ENCODE measurements at places on chromosomes 12 and 14.

DNA sequence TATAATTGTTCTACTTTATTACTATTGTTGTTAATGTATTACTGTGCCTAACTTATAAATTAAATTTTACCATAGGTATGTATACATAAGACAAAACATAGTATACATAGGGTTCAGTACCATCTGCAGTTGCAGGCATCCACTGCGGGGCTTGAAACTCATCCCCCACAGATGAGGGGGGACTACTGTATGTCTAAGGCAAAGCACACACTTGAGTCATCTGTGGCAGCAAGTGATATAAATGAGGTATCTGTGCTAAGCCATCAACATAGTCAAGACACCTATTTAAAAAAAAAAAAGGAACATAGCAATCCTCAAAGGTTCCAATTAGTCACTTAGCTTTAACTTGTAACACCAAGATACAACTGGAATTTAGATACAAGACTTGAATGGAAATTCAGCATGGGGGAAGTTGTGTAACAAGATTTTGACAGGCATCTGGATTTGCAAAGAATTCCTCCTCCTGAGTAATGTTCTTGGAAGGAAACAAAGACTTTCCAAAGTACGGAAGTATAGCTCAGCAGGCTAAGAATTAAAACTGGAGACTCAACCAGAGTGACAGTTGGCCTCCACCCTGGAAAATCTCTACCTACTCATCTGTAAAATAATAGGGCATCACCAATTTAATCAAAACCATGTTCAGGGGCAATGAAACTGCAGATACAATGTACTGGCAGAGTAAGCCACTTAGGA, 14.9 kb downstream of the DCAF5 start:
- DNase-seq, result no peak

DNA sequence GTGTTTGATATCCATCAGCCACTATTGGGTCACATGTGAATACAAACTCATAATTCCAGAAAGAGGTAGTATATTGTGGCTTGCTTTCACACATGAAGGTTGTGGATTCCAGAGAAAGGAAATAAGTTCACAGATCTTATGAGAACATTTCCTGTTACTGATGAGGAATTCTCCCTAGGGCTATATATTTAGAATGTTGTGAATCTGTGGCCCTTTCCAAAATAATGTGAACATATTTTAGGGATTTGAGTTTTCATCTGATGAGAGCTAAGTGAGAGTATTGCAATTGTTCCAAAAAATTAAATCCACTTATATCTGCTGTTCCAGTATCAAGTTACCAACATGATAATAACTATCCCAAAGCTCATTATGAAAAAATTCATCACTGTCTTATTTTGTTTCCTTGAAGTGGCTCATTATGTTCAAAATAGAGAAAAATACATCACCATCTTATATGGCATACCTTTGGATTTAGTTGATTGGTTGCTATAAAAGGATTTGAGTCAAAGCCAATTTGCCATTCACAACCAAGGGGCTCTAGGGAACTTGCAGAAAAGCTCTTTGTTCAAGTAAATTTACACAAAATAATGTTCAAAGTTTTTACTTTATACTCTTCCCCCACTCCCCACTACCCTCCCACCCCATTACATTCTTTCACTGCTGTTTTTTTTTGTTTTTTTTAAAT, 76.3 kb downstream of the MYRFL start:
- no peak for DNase-seq

DNA sequence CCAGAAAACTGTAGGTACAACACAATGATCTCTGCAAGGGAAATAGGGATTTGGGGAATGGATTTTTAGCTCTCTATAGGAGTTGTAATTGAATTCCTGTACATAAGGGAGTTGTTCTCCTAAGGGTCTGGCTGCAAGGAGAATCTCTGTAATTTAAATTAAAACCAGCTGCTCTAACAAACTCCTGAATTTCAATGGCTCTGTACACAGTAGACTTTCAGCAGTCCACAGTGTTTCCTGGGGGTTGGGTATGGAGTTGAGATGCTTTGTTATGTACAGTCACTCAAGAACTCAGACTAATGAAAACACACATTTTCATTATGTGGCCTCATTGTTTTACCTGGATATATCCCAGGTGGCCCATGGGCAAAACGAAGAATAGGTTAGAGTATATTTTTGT, 93.2 kb downstream of the NAV3 start:
- DNase-seq, result no peak

DNA sequence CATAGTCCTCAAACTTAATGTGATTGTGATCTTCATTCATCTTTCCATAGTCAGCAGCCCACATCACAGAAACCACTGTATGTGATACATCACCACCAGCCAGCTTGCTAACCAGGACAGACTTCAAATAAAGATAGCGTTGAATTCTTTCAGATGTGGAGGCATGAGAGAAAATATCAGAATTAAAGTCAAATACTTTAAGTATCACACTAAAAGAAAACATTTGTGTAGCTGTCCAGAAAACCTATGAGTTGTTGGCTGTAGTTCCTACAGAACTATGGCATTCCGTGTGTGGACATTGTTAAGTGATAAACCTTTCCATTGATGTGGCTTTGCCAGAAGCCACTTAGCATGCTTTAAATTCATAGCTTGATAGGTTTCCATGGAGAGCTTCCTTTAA, 105.1 kb downstream of the LLPH start:
- no peak for DNase-seq

DNA sequence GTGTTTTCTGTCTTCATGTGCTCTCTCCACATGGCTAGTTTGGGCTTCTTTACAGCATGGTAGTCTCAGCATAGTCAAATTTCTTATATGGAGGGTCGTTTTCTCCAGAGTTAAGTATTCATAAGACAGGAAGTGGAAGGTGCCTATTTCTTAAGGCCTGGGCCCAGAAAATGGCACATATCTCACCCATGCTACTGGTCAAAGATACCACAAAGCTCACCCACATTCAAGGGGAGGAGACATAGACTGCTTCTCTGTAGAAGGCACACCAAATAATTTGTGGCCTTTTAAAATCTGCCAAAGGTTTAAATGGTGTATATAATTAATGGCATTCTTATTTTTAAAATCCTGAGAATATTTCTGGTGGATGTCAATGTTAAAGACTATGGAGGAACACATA, 44.8 kb downstream of the CCDC91 start:
- no peak for DNase-seq

DNA sequence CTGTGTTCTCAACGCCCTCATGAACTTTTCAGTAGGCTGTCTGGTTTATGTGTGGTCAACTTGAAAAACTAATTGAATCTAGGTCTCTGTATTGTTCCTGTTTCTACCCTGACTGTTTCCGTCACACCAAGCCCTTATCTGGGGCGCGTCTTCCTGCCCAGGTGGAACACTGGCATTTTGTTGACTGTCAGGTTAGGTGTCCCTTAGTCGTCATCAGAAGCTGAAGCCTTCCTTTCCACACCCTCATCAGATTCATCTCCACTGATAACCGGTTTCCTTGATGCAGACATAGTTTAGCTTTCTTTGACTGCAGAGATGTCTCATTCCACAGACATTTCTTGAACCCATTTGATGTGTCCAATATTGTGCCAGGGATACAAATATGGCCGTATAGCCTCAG, 96.5 kb downstream of the DUSP16 start:
- no peak for DNase-seq

DNA sequence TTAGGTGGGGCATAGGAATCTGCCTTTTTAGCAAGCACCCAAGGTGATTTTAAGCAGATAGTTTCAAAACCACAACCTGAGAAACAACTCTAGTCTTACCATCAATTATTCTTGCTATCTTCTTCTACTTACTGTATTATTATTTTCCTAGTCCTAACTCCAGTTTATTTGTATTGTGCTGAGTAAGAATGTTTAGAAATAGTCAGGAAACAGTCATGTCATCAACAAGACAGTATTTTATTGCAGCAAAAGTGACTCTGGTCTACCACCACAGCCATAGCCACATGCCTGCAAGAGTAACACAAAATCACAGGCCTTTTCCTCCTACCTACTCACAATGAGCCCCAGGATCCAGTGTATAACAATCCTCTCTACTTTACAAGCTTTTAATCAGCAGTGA, 46.3 kb upstream of the FLRT2 start:
- no peak for DNase-seq

DNA sequence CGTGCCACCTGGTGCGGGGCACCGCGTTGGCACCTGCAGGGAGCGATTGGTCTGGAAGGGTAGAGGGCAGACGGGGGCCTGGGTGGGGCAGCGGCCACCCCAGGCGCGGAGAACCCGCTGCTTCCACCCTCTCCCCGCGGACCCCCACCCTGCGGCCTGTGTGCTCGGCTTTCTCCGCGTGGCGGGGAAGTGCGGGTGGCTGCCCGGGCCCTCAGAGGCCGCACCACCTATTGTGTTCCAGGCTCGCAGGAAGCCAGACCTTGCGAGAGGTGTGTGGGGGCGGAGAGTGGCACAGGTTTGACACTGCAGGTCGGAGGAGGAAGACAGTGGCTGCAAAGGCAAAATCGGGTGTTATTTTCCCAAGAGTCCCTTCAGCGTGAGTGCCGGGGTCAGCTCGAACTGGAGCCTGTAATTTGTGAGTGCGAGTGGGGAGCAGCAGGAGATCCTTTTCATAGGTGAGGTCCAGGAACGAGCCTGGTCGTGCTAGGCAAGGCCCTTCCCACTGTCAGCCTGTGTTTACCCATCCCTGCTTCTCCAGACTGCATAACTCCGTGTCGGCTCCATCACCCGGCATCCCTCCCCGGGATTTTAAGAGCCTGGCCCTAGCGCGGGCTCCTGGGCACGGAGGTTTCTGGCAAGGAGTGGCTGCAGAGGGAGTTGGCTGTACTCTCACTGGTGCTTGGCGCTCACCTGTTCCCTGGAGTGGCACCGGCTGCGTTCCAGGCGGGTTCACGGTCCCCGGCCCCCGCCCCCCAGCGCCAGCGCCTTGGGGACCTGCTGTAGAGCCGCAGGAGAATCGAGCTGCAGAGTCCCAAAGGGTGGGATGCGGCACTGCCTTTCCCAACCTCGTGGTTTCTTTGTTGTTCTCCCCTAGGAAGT, 935 bp downstream of the TBC1D30 start:
- no peak for DNase-seq

- no peak for DNase-seq
These were observed 292.9 kb downstream of the BMP4 start for GRCh38 chr14:53663709-53664108.

DNA sequence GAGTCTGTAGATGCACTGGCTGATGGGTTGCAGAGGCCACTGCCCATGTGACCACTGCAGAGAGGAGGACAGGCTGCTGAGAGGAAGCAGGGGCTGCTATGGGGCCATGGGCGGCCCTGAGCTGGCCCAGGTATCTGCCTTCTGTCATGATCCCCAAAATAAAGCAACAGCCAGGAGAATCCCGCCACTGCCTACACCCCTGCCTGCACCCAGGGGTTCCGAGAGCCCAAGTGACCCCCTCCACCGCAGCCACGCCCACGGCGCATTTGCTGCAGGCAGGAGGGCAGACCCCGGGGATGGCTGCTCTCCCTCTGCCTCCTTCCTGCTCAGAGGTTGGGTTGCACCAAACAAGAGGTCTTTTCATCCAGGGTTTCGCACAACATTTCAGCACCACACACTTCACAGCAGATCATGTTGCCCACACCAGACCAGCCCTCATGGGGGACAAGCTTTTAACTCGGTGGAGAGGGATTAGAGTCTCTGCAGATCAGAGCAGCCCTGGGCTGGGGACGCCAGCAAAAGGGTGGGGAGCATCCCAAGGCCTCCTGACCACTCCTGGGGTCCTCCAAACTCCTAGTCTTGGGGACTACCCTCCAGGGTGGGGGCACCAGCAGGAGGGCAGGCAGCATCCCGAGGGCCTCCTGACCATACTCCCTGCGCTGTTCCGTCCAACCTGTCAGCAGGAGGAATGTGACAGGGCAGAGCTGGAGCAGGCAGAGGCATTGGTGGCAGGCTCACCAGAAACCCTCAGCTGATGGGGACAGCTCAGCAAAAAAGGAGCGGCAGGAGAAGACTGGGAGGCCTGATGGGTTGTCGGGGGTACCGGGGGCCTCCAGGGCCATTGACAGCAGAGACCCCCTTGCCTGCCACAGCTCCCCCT, 14.1 kb downstream of the CCDC85C start:
- no peak for DNase-seq

GRCh38 chr12:94589591-94590001, 60.8 kb downstream of the TMCC3 start:
- no peak for DNase-seq

Data from NCI-H446 (cell line).